ENCODE measurements at places on chromosomes 2 and 18. TPM values are rescaled to one million over a fixed set of nuclear protein-coding genes. Genes with fewer than 3 reads are reported as not detected.

The ASXL3 gene
- polyA plus RNA-seq = not detected

The FAM228A gene
- polyA plus RNA-seq = not detected

The ACTR2 gene
- 237 TPM for polyA plus RNA-seq

The RBKS gene
- 3.2 TPM for polyA plus RNA-seq

The KCNG2 gene
- not detected for polyA plus RNA-seq

The NLRC4 gene
- not detected for polyA plus RNA-seq

The FAP gene
- not detected for polyA plus RNA-seq

The CHRNG gene
- polyA plus RNA-seq = 0.10 TPM

The ATG4B gene
- 49.7 TPM for polyA plus RNA-seq

The UGT1A5 gene
- polyA plus RNA-seq = not detected

The RTP5 gene
- not detected for polyA plus RNA-seq

The PLGLB1 gene
- polyA plus RNA-seq = 1.4 TPM

The ST3GAL5 gene
- polyA plus RNA-seq = 15.0 TPM

The DNAH6 gene
- polyA plus RNA-seq = 1.7 TPM

The CCNT2 gene
- 22.9 TPM for polyA plus RNA-seq

The MAP3K19 gene
- not detected for polyA plus RNA-seq

The PRSS56 gene
- not detected for polyA plus RNA-seq

The CDH19 gene
- not detected for polyA plus RNA-seq

The METAP1D gene
- 3.3 TPM for polyA plus RNA-seq

The SEMA4C gene
- polyA plus RNA-seq = 3.1 TPM

The EHBP1 gene
- polyA plus RNA-seq = 12.3 TPM

The COL4A3 gene
- not detected for polyA plus RNA-seq

The SIX3 gene
- not detected for polyA plus RNA-seq

The MC4R gene
- polyA plus RNA-seq = not detected

The CD226 gene
- 27.9 TPM for polyA plus RNA-seq

The FNDC4 gene
- polyA plus RNA-seq = not detected

The POTEJ gene
- polyA plus RNA-seq = not detected

The C2orf66 gene
- not detected for polyA plus RNA-seq

The C1QL2 gene
- not detected for polyA plus RNA-seq

Measured in naive thymus-derived CD4-positive, alpha-beta T cell (primary cell).